ENCODE measurements at places on chromosomes 2 and 18.

DNA sequence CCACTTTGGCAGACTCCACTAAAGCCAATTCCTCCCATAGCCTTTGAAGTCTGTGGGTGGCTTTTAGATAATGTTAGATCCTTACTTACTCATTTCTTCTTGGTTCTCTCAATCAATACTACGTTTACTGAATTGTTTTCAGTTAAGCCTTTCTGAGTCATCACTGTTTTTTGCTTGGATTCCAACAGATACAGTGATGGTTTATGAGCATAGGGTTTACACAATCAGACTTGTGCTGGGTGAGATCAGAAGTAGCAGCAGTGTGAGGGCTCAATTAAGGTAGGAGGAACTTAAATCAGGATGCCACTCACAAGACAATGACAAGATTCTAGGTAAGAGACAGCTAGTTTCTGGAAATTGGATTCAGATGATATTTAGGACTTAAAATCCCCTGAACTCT, 297.7 kb upstream of the DOK6 start:
- no peak for DNase-seq

DNA sequence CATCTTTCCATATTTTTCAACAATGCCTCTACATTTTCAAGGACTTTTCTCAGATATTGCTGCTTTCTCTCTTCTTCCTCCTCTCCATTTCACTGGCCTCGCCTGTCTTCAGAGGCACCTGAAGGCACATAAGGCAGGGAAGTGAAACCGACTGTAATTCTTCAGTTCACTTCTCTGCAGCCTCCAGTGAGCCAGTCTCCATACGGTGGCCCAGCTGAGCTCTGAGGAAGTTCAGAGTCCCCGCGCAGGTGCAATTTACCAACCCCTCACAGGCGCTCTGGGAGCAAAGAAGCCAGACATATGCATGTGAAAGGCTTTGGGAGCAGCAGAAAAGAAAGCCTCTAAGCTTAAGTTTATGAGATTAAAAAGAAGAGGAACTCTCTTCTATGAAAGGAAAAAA, 12.4 kb downstream of the KLHL14 start:
- no peak for DNase-seq

DNA sequence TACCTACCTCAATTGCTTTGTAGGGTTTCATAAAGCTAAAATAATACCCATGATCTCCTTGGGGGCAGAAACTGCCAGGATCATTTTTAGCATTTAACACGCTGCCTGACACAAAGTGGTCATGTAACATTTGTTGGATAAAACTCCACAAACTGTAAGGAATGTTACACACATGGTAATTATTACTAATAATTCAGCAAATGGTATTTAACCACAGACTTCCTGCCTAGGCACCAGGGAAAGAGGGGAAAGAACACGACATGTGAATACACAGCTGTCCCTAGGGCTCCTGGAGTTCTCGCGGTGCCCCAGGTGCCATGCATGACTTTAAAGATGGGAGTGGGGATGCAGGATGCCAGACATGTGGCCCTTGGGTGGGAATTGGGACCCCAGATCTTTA, 43.5 kb downstream of the ASAP2 start:
- DNase-seq: no peak

GRCh38 chr18:68893354-68893753, 95.5 kb downstream of the CCDC102B start:
- no peak for DNase-seq

GRCh38 chr18:34862561-34862960, 152.5 kb downstream of the DTNA start:
- no peak for DNase-seq

- DNase-seq: peak; percentile 66
Observed at GRCh38 chr2:62785810-62786597, 80.5 kb downstream of the EHBP1 start.

- no peak for DNase-seq
Observed at GRCh38 chr2:207216457-207216856, 50.7 kb upstream of the KLF7 start.

Measured in GF-D8 (cell line).